ENCODE measurements at places on chromosomes 1 and 21.

- DNase-seq: no peak
These were observed 39.6 kb downstream of the ALG6 start for GRCh38 chr1:63407002-63407401.

- no peak for DNase-seq
These were observed 344.2 kb upstream of the KAZN start for GRCh38 chr1:14254251-14254650.

DNA sequence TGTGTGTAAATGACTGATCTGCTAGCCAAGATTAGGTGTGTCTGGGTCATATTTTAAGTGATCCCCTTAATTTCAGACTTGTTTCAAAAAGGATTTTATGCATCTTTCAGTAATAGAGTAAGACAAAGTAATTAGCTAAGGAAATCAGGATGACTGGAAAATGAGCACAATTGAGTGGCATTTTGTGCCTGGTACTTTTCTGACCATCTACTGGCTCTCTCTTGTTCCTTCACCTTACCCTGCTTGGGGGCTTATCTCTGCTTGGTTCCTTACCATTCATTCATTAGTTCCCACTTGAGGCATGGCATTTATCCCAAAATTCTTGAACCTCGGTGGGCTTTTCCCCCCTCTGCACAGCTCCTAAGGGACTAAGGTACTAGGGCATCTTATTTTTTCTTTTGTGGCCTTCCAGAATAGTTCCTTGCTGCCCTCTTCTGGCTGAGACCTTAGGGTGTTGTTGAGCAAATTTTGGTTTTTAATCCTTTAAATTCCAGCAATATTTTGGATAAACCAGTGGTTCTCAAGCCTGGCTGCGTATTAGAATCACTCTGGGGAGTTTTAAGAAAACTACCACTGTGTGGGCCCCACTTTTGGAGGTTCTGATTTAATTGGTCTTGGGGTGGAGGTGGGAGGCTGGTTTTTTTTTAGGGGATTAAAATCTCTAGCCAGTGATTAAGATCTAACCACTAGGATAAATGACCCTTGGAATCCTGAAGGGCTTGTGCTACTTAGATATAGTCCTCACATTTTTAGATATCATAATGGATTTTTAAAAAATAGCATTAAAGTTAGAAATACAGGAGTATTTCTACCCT, 50.8 kb downstream of the HS2ST1 start:
- DNase-seq: no peak

DNA sequence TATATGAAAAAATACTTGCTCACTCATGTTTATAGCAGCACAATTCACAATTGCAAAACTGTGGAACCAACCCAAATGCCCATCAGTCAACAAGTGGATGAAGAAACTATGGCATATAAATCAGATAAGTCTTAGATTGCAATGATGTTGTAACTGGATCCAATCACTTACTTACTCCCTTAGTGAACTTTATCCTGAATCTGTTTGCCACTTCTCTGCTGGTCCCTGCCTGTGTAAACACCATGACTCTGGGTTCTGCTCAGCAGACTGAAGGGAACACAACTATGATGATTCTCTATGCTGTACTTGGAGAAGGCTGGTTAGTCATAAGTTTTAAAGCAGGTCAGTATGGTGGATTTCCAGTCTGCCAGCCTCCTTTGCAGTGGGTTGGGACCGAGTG, 391.2 kb downstream of the RWDD3 start:
- no peak for DNase-seq

- no peak for DNase-seq
These were observed 2.4 kb upstream of the BARHL2 start for GRCh38 chr1:90719330-90720144.

DNA sequence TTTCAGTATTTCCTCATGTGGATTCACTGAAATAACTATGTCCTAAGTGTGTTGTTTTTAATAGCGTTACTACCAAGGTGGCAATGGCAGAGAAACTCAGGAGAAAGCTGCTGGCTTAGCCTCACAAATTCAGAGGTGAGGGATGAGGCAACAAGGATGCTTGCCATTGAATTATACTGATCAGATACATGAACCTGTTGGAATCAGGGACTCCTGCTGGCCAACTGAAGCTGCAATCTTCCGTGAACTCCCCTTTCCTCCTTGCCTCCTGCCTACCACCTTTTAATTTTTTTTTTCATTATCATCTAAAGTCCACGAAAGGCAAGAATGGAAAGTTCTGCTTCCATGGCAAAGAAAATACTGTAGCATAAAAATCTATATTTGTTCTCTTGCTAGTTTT, 254.7 kb downstream of the NFIA start:
- DNase-seq: no peak

DNA sequence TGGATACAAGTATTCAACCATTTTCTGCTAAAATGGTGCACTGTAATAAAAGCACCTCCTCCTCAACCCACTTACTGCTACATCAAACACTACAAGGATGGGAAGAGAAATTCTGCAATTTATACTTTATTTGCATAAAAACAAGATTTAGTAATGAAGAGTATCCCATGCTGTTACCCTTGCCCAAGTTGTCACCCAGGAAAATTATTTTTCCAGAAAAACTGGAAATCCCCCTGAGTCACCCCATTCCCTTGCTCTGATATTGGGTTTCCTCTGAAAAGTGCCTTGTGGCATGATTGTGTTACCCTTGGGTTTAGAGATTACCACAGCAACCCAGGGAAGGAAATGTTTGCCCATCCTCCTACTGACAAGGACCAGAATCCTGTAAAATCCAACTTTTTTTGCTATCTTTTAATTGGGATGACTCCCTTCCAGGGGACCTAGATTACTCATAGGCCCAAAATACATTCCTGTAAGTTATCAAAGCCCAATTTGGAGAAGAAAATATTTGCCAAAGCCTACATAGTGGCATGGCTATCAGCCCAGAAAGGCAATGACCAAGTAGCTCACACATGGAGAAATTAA, 16.5 kb upstream of the ZC3H11B start:
- DNase-seq: no peak

- no peak for DNase-seq
These were observed 439.8 kb upstream of the RUNX1 start for GRCh38 chr21:35488946-35489345.

DNA sequence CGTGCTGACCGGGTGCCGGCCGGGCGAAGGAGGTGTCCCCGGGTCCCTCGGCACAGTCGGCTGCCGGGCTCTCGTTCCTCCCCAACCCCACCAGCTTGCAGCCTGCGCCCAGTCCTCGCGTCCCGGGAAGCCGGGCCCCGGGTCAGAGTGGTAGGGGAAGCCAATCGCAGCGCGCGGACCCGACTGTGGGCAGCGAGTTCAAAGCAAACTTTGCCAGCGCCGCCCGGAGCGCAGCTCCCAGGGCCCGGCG, 328 bp downstream of the MYCL start:
- DNase-seq: no peak

DNA sequence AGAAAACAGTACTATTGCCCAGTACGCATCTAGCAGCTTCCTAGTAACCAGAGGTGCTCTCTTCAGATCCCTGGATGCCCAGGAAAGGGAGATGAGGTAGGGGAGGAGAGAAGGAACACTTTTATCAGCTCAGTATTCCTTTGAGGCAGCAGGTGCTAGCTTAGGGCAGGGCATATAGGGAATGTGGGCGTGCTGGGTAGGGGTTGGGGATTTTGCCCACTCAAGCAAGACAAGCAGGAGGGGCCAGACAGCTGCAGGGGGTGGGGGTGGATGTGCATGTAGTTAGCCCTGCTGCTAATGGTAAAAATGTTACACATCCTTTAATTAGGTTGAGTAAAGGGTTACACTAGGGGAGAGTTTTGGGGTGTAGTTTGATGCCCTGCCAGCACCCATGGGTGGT, 18.1 kb upstream of the AVPR1B start:
- DNase-seq: no peak

DNA sequence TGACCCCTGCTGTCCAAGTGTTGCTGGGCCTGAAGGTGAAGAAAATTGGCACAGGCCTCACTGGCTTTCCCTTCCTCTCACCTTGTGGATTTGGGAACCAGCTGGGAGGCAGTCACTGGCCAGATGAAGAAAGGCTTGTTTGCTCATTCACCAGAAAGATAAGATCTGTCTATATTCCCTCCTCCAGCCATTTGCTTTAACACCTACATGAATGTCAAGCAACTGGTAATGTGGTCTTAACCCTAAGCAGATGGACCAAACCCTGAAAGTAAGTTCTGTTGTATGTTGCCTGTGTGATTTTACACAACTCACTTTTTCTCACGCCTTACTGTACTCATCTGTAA, 10.3 kb upstream of the SRRM1 start:
- no peak for DNase-seq

DNA sequence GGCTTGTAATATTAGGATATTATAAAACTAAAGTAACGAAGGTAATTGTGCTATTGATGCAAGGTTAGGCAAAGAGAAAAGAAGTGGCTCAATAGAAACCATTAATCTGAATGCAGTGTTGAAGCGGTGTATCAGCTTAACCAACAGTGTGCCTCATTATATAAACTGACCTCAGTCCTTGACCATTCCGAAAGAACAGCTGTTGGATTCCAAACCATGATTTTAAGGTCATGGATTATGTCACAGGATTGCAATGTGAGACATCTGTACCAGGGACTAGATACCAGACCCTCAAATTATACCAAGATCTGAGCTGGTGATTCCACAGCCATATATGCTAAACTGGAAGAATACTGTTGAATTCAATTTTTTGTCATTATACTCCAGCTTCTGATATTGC, 134.2 kb upstream of the HP1BP3 start:
- no peak for DNase-seq

- no peak for DNase-seq
These were observed 22.6 kb upstream of the ASAP3 start for GRCh38 chr1:23506376-23507107.

- DNase-seq: no peak
These were observed 1.0 kb upstream of the KCNC4 start for GRCh38 chr1:110208916-110209645.

DNA sequence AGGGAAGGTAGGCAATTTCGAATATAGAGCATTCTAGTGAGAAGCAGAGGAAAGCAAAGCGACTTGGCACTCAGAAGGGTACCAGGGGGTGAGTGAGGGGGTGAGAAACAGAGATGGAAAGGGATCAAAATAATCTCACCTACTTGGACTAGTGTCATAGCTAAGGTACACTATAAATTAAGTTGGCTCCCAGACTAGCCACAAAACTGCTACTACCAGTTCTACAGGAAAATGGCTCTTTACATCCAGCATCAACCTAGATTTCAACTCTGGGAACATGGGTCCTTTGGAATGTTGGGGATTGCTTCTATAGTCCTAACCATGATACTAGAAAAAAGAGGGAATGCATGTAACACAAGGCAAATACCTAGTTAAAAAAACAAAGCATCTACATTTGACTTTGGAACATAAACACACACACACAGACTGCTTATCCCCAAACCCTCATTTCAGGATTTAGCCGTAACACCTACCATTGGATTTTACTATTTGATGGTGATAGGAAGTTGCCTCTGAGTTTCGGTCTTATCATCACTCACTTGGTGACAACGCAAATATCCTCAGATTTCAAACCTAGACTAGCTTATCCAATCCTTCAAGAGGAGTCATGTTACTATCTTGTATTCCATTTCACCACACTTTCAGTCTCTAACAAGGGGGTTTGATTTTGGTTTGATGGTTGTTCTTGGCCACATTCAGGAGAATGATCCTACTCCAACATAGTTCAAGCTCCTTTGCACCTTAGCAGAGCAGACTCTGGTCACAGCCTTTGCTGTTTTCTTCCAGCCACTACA, 5.6 kb downstream of the ZBTB21 start:
- no peak for DNase-seq

- DNase-seq: no peak
These were observed 27.8 kb downstream of the SLC19A1 start for GRCh38 chr21:45514311-45515021.

GRCh38 chr1:151472856-151473731, 13.8 kb upstream of the POGZ start:
- no peak for DNase-seq

Measured in NCI-H1436 treated with DMSO at 0.1 percent for 48 hours (cell line).